ENCODE measurements at places on chromosomes 12 and 14.

DNA sequence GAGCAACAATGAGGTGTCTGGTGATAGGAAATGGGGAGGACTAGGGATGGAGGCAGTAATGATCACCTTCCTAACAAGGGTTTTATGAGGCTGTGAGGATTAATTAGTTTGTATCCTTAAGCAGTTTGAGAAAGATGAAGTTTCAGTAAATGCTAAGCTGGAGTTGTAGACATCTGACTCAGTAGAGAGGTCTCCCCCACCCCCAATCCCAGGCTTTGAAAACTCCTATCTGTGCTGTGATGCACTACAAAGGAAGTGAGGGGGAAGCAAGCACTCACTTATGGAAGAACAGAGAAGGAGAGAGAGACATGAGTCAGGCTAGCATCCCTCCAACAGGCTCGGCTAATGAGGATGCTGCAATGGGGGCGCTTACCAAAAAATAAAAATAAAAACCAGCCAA is 5.5 kb upstream of the BCL11B start:
- no peak for DNase-seq

DNA sequence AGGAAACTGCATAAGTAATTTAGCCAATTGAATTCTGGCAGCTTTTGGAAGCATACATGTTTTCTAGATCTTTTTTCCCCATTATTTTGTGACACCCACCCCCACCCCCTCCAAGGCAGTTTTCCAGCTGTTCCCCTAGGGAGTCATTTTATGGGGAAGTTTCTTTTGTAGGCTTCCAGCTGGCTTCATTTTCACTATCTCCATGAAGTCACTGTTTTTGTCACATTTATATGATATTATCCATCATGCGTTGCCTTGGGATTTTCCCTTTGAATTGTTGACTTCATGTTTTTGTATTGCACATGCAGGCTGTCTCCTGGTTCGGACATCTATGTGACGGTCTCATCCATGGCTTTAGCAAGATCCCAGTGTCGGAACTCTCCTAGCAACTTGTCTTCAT is 233.6 kb upstream of the RGS6 start:
- no peak for DNase-seq

DNA sequence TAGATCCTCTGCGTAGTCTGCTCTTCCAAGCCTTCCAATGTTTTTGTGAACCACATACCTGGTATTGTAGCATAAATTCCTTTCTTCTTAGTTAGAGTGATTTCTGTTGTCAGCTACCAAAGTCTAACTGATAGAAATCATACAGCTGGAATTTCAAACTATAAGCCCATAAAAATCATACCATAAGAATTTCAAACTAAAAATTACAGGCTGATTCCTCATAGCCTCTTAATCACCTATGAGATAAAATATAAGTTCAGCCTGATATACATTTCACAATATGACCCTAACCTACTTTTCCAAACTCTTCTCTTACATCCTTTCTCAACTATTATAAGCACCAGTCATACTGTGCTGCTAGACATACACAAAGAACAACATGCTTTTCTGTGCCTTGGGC is 64.8 kb downstream of the PTHLH start:
- DNase-seq = no peak

GRCh38 chr14:34956931-34957330 is 25.9 kb upstream of the SRP54 start:
- no peak for DNase-seq

DNA sequence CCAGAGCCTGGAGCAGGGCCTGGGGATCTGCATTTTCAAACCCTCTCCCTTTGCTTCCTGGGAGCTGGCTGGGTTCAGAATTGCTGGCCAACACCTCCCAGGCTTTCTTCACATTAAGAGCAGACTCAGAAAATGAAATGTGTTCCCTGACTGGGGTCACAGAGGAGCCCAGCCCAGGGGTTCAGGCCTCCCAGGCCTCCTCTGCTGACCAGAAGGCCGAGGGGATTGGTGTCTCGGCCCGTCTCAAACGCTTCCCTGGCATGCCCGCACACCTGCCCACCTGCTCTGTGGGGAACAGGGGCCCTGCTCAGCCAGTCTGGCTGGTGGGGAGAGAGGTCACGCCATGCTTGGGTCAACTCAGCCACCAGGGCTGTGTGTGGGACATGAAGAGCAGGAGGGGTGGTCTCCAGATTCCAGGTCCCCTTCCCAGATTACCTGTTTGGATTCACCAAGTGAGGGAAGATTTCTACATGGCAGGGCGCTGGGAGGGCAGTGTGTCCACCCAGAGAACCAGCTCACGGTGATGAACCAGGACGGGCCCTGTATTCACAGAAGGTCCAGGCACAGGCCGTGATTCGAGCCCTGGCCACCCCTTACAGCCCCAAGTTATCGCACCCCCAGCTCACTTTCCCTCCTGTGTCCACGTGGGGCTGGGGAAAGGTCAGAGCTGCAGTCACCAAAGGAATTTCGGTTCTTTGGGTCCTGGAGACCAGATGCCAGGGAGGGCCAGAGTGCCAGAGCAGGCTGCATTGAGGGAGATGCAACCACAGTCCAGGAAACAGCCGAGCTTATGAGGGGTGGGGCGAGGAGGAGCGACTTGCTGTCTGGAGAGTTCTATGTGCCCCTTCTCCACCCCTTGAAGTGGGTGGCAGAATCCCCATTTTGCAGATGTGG is 55.2 kb upstream of the RIN3 start:
- no peak for DNase-seq

DNA sequence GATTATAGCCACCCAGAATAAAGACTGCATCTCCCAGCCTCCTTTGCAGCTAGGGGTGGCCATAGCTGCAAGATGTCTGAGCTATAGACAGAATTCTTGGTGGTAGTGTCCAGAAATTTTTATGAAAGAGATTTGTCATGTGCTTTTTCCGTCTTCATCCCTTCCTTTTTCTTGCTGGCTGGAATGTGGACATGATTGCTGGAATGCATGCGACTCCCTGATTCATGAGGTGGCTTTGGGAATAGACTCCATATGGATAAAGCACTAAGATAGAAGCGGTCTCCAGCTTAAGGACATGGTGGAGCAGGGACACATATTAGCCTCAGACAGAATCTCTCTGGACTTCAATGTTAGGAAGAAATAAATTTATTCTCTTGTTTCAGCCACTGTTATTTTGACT is 10.0 kb upstream of the HSPB8 start:
- DNase-seq = no peak

GRCh38 chr12:132319359-132319950 is 9.9 kb downstream of the GALNT9 start:
- no peak for DNase-seq

- DNase-seq = no peak
Measured at GRCh38 chr12:98222135-98222534, 293.3 kb upstream of the TMPO start.

DNA sequence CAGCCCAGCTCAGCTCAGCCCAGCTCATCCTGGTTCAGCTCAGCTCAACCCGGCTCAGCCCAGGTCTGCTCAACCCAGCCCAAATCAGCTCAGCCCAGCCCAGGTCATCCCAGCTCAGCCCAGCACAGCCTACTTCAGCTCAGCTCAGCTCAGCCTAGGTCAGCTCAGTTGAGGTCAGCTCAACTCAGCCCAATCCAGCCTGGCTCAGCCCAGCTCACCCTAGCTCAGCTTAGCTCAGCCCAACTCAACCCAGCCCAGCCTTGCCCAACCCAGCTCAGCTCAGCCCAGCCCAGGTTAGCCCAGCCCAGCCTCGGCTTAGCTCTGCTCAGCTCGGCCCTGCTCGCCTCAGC is 332.3 kb downstream of the TMEM121 start:
- no peak for DNase-seq

- DNase-seq = no peak
Measured at GRCh38 chr12:92288561-92288960, 142.9 kb upstream of the BTG1 start.

DNA sequence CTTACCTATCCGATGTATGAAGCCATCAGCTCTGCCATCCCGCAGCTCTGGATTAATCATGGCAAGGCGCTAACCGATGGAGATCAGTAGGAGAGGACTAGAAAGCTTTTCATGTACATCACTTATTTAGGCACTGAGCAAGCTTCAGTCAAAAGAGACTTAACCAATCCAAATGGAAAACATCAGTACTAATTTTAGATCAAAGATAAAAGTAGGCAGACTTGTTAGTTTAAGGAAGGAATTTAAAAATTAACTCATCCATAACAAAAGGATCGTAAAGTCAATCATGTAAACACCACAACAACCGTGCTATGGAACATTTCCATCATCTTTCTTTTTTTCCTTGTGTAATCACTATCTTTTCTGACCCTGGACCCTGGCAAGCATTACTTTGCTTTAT is at the start of gene CLEC2A:
TSS of gene CLEC2A (minus strand) at position 101 of the 400 bp plus-strand sequence. CDS start at position 60, 41 bp downstream.
- no peak for DNase-seq

DNA sequence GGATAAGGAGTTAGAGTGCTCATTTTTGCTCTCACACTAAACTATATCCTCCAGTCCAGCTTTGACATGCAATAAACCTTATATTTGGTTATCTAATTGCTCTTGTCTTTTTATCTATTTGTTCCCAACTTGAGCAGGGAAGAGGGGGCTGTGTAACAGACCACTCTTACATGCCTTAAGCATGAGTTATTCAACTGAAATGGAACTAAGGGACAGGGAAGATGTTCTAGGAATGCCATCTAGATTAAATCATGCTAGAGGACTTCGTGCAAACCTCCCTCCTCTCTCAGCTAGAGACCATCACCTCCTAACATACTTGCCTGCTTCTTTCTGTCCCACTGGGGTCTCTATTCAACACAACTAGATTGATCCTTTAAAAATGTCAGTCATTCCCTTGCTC is 20.6 kb downstream of the SPX start:
- no peak for DNase-seq

- peak; percentile 33 for DNase-seq
Measured at GRCh38 chr14:32259368-32260013, 56.4 kb upstream of the RNU6-8 start.

- DNase-seq = no peak
Measured at GRCh38 chr12:45987340-45987727, 3.0 kb downstream of the SCAF11 start.

DNA sequence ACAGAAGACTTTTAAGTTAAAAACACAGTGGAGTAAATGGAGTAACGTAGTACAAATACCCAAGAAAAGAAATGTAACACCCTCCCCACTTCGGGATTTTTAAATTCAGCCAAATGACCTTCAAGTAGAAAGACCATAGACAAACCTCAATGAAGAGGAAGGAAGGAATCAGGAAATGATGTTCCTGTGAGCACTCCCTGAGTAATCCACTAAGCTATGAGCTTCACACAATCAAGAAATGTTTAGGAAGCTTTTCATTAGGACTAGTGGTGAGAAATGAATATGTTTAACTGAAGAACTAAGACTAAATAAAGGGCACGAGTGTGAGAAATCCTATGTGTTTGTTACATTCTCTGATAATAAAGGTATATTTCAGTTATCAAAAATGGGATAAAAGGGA is 10.1 kb downstream of the TCL1A start:
- DNase-seq = no peak

DNA sequence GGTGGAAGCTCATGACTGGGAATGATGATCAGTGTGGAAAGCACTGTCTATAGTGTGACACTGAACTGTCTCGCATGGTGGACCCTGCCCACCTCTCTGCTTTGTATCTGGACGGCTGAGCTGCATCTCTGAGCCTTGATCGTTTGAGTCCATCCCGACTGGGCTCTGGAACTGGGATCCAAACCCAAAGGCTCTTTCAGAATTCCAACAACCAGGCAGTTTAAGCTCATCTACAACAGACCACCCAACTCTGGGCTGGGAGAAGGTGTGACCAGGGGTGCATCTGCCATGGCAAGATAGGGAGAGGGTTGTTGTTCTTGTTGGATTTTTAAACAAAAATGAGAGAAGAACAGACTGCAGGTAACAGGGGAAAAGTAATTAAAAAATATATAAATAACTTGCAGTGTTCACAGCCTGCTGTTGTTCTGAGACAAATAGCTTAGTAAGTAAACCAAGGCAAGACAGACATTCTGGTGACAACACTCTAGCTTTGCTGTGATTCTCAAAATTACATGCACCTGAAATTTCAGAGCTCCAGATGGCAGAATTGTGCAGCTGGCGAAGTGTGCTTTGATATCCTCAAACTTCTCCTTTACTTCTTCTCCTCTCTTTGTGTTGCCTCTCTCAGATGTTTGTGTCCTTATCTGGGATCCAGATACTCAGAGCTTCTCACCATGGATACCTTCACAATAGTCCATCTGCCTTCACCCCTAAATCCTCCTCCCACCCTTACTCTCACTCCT is 209.6 kb downstream of the EMP1 start:
- no peak for DNase-seq

DNA sequence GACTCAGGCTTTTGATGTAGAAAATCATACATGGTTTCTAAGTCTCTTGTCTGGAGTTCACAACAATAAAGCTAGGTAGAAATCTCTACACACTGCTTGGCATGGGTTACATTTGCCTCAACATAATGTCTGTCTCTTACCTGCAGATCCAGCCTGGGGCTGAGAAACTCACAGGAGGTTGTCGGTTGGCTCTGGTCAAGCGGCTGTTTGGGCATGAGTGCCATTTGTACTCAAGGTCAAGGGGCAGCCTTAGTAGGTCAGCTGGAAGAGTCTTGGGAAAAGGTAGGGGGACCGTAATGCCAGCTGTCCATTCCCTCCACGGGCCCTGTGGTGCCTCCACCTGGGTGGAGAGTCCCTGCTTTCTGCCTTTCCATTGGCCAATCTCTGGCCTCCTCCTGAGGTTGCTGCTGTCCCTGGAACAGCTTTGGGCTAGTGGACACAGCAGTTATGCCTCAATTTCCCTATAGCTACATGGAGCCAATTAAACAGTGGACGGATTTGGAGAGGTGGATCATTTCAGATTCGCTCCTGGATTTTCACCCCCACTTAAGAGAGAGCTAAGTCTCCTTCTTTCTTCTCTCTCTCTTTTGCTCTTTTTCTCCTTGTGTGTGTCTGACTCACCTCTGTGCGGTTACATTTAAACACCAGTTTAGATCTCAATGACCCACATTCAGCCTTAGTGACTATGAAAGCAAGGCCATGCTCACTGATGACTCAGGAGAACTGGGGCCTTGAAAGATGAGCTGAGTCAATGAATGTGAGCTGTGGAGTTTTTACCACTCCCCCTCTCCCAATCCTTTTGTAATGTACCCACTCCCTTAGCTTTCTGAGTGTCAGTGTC is 132.8 kb upstream of the HIF1A start:
- DNase-seq = no peak

DNA sequence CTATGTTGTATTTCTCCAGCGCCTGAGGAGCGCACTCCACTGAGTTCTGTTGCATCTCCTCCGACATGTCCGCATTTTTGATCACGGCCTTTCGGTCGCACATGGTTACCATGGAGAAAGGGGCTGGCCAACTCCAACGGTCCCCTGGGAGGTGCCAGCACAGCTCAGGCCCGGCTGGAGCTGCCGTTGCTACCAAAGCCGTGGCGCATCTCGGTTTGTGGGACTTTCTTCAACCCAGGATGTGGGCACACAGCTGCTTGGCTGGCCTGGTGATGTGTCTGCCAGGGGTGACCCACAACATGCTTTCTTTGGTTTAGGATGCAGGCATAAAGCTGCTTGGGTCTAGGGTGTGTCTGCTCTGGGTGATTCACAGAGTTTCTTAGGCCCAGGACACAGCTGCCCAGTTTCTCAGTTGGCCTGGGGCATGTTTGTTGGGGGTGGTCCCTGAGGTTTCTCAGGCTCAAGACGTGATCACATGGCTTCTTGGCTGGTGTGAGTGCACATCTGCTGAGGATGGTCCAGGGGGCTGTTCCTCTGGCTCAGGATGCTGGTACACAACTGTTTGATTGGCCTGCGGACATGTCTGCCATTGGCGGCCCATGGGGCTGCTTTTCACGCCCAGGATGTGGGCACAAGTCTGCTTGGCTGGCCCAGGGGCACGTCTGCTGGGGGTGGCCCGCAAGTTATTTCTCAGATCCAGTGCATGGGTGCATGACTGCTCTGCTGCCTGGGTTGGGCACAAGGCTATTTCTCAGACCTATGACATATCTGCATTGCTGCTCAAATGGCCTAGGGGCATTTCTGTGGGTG is 25.9 kb upstream of the GTF2A1 start:
- DNase-seq = no peak

- no peak for DNase-seq
Measured at GRCh38 chr12:111425655-111426054, 19.9 kb downstream of the SH2B3 start.

Data from GM13977 (cell line).